Mesenteric fat pad (tissue), 1 donor: ENCODE measurements at places on chromosomes 13 and 19. TPM values are rescaled to one million over a fixed set of nuclear protein-coding genes. Genes with fewer than 3 reads are reported as not detected.

GRCh38 chr19:29450306-29450705, 75.5 kb upstream of the VSTM2B start:
- no peak for DNase-seq

GRCh38 chr19:37333457-37333856, 37.4 kb upstream of the ZNF527 start:
- no peak for DNase-seq

GRCh38 chr19:33750587-33751435, 45.9 kb upstream of the KCTD15 start:
- no peak for DNase-seq

DNA sequence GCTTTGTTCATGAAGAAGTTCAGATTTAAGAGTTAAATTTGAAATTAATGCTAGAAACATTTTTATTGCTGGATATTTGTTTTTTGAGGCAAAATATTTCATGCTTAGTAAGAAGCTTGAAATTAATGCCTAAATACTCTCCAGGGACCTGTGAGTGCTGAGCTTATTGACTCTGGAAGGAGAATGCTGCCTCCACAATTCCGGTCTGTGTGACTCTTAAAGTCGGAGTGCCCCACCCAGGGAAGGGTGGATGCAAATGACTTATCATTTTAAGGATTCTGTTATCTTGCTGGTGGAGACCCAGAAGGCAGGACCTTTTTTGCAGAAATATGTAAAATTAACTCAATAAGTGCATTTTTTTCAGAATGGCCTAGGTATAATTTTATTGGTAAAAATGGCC, 143.8 kb upstream of the RXFP2 start:
- DNase-seq, result no peak

DNA sequence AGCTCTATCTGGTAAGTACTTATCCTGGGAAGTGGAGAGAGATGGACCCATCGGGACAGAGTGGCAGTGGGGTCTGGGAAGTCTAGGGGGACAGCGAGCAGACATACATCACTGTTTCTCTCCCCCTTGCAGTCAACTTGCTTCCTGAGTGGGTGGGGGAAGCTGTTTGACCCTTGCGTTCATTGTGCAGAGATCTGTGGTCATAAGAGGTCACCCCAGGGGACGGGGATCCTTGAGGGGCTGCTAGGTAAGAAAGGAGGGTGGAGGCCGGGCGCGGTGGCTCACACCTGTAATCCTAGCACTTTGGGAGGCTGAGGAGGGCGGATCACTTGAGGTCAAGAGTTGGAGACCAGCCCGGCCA, 474 bp downstream of the ARHGEF18 start:
- DNase-seq, result peak; percentile 49

Gene ZBTB7A
- total RNA-seq, result 51.2 TPM
